Bronchial smooth muscle cell (primary cell): ENCODE measurements at places on chromosomes 5 and 9. TPM values are rescaled to one million over a fixed set of nuclear protein-coding genes. Genes with fewer than 3 reads are reported as not detected.

The EXOSC3 gene
- 27.3 and 43.3 TPM in 2 replicates for total RNA-seq

The CCDC183 gene
- total RNA-seq = 0.32 and 0.43 TPM in 2 replicates

The LCN2 gene
- total RNA-seq = not detected in 2 replicates

The SLC46A2 gene
- total RNA-seq = not detected in 2 replicates

The SLC36A3 gene
- total RNA-seq = not detected in 2 replicates

The FAT2 gene
- under 0.01 and 0.09 TPM in 2 replicates for total RNA-seq

The SPATA31A3 gene
- not detected in 2 replicates for total RNA-seq

The SV2C gene
- total RNA-seq = not detected in 2 replicates

The DCP2 gene
- total RNA-seq = 12.1 and 13.2 TPM in 2 replicates

The GLIPR2 gene
- total RNA-seq = 53.1 and 101 TPM in 2 replicates

The HOMER1 gene
- 6.0 and 11.5 TPM in 2 replicates for total RNA-seq

The KIF4B gene
- under 0.01 and 0.09 TPM in 2 replicates for total RNA-seq

The PCDHGB6 gene
- 3.0 and 3.7 TPM in 2 replicates for total RNA-seq

The MARCHF11 gene
- total RNA-seq = not detected in 2 replicates

The GPX3 gene
- 11.3 and 14.9 TPM in 2 replicates for total RNA-seq

The CAMK4 gene
- 3.5 and 8.2 TPM in 2 replicates for total RNA-seq

The KCNMB1 gene
- total RNA-seq = not detected in 2 replicates

The GGTA1 gene
- total RNA-seq = under 0.01 TPM in 1 of 2 replicates, not detected in the other

The GPR150 gene
- total RNA-seq = under 0.01 and 0.32 TPM in 2 replicates
